ENCODE measurements at places on chromosomes 6 and 20.

DNA sequence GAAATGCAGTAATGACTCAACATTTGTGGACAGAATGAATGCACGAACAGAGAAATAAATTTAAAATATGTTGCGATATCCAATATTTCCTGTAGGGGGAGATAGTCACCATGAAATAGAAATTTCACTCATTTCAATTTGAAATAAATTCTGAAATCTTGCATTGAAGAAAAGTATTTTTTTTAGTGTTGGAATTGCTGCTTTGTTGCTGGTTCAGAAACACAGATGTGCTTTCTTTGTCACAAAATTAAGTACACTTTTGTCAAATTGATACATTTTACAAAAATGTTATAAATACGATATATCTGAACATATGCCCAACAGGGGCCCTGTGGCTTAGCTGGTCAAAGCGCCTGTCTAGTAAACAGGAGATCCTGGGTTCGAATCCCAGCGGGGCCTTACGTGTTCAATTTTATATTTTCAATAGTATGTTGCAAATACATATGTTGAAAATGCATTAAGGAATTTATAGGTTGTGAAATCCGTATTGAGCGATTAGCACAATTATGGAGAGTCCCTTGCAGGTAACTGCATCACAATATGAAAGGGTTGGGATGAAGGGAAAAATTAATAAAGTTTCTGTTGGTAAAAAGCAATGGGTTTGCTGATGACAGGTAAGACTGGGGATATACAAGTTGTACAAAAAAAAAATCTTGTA is 85.4 kb upstream of the PRSS16 start:
- DNase-seq, result no peak

- no peak for DNase-seq
Measured at GRCh38 chr20:35215066-35215956, 11.2 kb upstream of the MMP24 start.

- DNase-seq, result no peak
Measured at GRCh38 chr6:3732345-3733141, 19.0 kb downstream of the PXDC1 start.

DNA sequence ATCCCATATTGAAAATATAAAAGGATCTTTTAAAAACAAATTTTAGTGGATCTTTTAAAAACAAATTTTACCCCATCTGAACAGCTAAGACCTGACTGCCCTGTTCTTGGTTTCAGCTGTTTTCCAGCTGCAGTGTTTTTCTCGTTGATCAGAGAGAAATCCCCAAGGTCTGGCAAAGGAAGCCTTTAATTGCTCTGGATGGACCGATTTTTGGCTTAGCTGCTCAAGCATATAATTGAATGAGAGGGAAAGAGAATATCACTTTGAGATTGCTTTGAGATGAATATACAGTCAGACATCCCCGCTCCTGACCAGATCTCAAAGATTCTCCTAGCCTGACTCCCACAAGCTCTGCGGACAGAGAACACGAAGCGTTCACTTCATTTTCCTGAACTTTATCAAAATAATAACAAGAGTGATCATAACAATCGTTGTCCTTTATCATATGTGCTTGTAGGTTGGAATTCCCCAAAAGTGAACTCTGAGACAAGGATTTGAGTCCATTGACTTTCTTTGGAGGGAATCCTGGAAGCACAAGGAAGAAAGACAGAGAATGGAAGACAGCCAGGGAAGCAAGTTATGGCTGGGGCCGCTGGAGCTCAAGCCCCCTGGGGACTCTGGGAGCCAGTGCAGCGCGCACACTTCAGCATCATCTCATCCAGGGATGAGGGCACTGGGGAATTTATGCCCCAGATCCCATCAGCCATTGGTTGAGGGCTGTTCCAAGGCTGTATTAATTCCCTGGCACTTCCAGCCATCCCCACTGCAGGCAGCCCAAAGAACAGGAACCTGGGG is 101.3 kb downstream of the SNX5 start:
- DNase-seq, result no peak

GRCh38 chr6:13788820-13789219 is 25.5 kb downstream of the MCUR1 start:
- DNase-seq, result no peak

DNA sequence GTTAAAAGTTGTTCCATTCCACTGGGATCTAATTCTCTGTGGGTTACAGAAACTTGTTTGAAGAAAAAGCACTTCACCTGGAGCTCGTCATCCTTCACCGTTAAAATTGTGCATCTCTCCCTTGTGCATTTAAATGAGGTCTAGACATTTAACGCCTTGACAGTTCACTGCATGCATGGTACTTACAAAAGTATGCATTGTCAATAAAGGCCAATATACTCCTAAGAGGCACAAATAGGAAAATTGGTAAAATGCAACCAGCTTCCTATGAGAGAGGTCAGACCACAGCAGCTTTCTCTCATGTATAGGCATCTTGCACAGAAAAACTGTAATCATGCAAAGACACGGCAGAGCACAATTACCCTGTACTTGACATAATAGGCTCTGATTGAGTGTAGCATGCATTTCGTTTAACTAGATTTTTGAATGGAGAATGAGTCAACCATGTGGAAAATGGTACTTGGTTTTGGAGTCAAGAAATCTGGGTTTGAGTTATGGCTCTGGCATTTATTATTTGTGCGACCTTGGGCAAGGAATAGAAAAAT is 378.5 kb downstream of the RFPL4B start:
- DNase-seq, result no peak

- no peak for DNase-seq
Measured at GRCh38 chr6:53985366-53985765, 125.9 kb upstream of the MLIP start.

DNA sequence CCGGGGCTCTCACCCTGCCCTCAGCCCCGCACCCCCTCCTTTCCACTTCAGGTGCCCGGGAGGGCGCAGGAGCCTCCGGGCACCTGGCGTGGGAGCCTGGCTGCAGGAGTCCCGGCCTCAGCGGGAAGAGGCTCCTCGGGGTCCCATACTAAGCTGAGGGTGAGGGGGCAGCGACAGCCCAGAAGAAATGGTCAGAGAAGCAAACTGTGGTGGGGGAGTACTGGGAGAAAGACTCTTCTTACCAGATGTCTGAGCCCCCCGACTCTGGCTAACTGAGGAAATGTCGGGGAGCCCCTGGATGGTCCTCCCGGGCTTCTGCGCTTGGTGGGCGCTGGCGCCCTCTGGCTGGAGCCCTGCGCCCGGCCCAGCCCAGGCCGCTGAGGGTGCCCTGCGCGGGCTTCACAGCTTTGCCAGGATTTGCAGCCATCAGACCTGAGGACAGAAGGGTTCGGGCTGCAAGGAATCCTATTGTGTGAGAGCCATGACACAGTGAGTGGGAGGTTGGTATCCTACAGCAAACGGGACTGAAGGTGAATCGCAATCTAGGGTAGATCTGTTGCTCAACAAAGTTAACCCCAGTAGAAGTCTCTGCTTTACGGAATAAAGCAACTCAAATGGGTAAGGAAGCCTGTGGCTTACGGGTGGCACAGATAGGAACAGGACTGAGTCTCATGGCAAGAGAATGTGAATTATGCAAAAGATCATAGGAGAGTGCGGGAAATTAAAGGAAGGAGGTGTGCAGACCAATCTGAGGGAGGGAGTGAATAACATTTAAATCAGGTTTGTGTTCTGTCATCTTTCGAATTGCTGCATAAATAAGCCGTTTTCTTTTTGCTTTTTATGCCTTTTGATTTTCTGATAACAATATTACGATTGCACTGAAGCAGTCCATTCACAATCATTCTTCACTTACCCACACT is 639 bp upstream of the RCAN2 start:
- peak; percentile 6 for DNase-seq

Data from stimulated activated CD8-positive, alpha-beta memory T cell treated with anti-CD3 and anti-CD28 coated beads, Interleukin-12 subunit alpha, Interleukin-12 subunit beta, amount 100 ng/mL, for 4 hours (primary cell).